Caki2 (cell line): ENCODE measurements at places on chromosomes 7 and 10. TPM values are rescaled to one million over a fixed set of nuclear protein-coding genes. Genes with fewer than 3 reads are reported as not detected.

DNA sequence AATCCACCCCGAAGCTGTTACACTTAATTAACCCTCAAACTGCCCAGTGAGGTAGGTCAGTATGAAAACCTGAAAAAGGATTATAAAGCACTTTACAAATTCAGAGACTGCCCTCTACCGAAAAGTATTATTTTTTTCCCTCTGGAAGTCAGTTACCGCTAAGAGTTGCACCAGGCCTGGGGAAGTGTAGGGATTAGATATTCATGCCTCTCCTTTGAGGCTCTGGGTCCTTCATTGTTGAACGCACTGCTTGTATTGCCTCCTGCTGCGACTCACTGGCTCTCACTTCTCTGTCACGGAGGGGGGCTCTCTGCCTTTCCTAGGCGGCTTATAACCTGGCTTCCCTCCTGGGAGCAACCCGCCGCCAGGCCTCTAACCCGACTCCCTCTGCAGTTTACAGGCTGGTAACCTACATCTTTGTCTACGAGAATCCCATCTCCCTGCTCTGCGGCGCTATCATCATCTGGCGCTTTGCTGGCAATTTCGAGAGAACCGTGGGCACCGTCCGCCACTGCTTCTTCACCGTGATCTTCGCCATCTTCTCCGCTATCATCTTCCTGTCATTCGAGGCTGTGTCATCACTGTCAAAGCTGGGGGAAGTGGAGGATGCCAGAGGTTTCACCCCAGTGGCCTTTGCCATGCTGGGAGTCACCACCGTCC, 2.7 kb downstream of the RHBDD2 start:
- DNase-seq, result no peak

DNA sequence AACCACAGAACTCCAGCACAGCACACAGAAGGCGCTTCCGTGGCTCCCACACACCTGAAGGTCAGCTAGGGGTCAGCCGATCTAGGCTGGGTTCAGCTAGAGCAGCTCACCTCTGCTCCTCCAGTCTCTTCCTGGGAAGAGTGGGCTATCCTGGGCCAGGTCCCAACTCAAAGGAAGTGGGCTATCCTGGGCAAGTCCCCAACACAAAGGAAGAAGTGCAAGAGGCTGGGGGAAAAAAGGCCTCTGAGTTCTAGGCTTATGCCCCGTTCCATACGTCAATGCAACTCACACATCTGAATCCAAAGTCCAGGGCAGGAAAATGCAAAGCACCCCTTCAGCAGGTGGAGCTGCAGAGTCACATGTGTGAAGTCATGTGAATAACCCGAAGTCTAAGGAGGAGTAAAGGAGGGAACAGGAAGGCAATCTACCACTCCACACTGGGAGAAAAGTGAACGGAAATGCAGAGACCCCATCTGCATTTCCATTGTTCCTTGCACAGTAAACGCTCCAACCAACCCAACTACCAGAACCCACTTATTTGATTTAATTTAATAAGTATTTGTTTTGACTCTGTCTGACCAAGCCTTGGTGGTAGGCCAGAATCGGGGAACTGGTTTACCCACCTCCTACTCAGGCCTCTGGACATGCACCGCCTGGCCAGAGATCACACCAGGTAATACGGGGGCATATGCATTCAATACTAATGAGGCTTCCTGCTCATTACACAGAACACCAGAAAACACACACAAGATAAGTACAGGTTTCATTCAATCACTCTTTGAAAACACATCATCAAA, 95.5 kb upstream of the RNF32 start:
- DNase-seq, result no peak

DNA sequence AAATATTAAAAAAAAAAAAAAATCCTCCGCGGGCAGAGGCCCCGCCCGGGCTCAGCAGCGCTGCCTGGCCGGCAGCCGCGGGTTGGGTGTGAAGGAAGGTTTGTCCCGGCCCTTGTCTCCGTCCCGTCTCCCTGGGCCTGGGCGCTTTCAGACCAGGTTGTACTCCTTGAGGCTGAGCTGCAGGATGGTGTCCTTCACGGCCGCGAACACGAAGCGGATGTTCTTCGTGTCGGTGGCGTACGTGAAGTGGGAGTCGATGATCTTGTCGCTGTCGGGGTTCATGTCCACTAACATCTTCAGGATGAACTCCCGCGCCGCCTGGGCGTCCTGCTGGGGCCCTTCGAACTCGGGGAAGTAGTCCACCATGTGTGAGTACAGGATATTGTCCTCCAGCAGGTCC, 123.7 kb upstream of the KCTD7 start:
- no peak for DNase-seq

GRCh38 chr7:36283711-36284130, 105.9 kb upstream of the ANLN start:
- no peak for DNase-seq

CAV2 gene
- 191 and 199 TPM in 2 replicates for total RNA-seq

NANOS1 gene
- total RNA-seq, result 22.5 and 27.9 TPM in 2 replicates

- no peak for DNase-seq
Observed at GRCh38 chr7:22025983-22026382, 80.3 kb upstream of the CDCA7L start.

LRRC61 gene
- total RNA-seq, result 53.9 and 54.9 TPM in 2 replicates

DNA sequence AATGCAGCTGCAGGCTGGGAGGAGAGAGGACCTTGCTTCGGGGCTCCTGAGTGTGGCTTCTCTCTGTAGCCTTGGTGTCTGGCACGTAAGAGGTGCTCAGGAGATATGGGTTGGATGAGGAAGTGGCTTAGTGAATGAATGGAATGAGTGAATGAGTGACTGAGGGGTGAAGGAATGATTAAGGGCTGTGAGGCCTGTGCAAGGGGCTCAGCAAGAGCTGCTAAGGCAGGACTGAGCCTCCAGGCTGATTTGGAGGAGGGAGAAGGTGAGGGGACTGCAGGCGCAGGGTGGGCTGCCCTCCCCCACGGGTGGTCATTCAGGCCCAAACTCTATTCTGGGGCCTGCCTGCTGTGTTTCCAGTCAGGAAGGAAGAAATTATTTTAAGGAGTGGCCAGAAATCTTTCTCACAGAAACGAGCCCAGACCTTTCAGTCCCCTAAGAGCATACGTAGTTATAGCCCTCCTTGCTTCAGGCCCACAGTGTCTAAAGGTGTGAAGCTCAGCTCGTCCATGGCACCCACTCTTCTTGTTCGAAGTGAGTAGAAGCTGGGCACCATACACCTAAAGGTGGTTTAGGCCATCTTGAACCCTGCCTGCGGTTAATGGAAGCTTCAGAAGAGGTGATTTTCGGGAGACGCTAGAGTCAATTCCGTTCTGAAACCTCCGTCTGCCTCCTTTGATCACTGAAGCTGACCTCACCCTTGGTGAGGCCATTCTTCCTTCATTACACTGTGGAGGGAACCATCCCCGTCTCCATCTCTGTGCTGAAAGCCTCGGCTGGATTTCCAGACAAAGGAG, 49.5 kb upstream of the SAMD8 start:
- no peak for DNase-seq

- no peak for DNase-seq
Observed at GRCh38 chr10:33773253-33773573, 438.7 kb upstream of the NRP1 start.

AGR3 gene
- total RNA-seq, result not detected in 2 replicates

VAX1 gene
- 0.27 and 0.67 TPM in 2 replicates for total RNA-seq

SEC31B gene
- 0.71 TPM in 1 of 2 replicates, not detected in the other for total RNA-seq

DNA sequence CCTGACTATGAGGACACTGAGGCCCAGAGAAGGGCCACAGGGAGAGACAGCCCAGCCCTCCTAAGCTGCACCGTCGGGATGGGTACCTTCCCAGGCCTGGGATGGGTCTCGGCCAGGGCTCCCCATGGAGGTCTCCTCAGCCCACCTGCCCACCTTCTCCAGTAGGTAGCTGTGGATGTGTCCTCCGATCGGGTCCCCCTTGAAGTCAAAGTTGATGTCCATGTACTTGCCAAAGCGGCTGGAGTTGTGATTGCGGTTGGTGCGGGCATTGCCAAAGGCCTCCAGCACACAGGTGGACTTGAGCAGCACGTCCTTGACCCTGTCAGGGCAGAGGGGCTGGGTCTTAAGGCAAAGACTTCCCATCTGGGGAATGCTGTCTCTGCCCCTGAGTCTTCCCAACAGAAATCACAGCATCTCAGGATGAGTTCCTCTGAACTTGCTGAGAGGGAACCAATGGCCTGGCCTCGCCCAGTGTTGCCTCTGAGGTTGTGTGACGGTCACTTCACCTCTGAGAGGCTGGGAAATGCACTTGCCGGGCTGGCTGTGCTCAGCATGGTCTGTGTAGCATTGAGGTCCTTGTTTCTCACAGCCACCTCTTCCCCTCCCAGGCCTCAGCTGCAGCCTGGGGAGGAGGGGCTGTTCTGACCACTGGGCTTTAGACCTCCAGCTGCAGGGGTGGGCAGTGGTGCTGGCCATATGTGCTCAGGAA, 3.3 kb downstream of the MYO1G start:
- no peak for DNase-seq

NUDT5 gene
- total RNA-seq, result 157 and 168 TPM in 2 replicates

NPFFR1 gene
- total RNA-seq, result not detected in 2 replicates

ERVW-1 gene
- total RNA-seq, result not detected in 2 replicates

GRCh38 chr7:16421333-16422102, at the start of gene CRPPA:
Gene CRPPA, minus strand, starts transcription at chr7:16421538. Its CDS starts 216 bp downstream, at chr7:16421322.
- DNase-seq, result peak; percentile 70

RADIL gene
- total RNA-seq, result 2.2 TPM in 1 of 2 replicates, not detected in the other

- DNase-seq, result peak; percentile 99
Observed at GRCh38 chr10:45672181-45673073, at the start of gene ZFAND4. Gene ZFAND4, minus strand, starts transcription at chr10:45672772. Its CDS starts 9,047 bp downstream, at chr10:45663725.

DNA sequence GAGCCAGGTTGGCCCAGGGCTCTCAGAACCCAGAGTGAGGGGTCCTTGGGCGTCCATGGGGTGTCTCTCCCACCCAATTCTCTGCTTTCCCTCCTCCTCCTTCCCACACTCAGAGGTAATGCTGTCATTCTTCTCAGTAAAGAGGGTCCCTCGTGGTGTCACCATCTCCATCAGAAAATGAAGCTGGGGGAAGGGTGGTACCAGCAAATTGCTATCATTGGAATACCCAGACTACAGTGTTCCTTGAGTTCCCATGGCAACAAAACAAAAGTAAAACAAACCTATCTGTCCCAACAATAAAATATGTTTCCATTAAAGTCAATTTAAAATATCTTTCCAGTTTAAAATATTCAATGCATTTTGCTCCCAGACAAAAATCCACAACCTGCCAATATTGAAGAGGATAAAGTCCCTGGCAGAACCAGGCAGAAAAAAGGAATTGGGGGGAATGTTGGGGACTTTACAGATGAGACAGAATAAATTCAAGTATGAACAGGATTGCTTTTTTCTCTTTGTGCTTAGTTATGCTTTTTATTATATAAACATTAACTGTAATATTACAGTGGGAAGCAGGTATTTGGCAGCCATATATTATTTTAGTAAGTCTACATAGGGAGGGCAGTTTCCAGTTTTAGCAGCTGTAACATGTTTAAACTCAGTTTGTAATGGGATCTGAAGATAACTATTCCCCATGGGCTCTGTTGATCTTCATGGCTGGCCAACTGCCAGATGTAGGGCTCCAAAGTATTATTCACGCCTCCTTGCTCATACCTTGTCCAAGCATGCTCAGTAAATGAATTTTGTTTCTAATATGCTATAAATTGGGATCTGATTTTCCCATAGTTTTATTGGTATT, 182.1 kb downstream of the ARID5B start:
- DNase-seq, result peak; percentile 19

ASB4 gene
- not detected in 2 replicates for total RNA-seq

DNA sequence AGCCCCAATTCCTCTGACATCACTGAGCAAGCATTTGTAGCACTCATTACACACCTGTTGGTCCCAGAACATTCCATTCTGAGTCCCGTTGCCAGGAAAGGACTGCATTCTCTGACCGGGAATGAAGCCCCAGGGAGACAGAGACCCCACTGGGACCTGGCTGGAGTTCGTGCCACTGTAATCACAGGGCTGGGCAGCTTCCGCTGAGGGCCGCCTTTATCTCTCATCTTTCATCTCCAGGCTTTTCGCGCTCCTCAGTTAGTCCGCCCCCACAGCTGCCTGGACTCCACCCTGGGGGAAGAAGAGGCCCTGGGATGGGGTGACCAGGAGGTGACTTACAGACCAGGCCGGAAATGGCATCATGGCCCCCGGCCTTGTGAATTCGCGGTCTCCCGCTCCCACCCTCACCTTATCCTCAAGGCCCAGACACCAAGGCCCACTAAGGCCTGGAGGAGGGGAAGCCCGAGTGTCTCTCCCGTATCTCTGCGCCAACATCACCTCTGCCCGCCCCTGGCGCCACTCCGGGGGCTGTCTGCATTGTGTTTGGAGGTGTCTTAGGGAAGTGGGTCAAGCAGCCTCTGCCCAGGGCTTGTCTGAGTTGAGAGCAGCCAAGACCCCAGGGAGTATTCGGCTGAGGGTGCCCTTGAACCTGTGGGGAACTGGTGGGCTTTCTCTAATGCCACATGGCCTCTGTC, 75.4 kb downstream of the PROSER2 start:
- peak; percentile 74 for DNase-seq

DNA sequence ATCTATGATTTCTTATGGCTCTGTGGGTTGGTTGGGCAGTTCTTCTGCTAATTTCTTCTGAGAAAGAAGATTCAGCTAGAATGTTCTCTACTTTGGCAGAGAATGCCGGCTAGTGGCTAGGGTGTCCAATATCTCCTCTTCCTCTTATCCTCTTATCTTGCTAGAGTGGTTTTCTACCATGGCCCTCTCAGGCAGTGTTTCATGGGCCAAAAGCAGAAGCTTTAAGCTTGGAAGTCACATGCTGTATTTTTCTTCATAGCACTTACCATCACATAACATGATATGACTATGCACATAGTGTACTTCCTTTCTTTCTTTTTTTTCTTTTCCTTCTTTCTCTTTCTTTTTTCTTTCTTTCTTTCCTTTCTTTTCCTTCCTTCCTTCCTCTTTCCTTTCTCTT, 140.0 kb downstream of the ITGB8 start:
- no peak for DNase-seq

- no peak for DNase-seq
Observed at GRCh38 chr10:12705943-12706342, 295.6 kb downstream of the CCDC3 start.

DNA sequence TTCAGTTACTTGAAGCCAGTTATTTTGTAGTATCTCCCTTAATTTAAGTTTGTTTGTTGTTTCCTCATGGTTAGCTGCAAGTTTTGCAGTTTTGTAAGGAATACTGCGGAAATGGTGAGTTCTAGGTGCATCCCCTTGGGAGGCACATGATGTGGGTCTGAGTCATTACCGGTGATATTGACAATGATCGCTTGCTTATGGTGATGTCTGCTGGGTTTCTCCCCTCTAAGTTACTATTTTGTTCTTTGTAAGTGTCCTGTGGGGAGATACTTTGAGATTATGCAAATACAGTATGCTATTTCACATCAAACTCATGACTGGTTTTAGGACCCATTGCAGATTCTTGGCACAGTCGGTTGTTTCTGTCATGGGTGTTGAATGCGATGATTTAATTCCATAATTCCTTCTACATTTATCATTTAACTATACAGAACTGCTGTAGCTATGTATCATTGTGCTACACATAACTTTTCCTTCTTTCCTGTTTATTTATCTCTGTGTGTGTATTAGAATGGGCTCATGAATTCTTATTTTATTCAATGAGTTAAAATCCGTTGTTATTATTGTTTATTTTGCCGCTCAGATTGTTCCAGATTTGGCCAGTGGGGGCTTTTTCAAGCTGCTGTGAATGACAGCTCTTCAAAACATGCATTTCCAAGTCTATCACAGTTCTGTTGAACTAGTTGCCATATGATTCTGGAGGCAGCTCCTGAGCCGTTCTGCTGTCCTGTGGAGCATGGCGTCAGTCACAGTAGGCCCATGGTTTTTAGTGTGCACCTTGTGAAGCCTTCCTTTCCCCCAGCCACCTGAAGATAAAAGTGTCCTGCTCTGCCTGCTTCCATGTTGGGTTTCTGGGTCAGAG, 18.4 kb downstream of the TSPAN14 start:
- peak; percentile 91 for DNase-seq

BRAT1 gene
- total RNA-seq, result 60.7 and 74.9 TPM in 2 replicates

- DNase-seq, result no peak
Observed at GRCh38 chr10:64067009-64067606, 545.9 kb downstream of the REEP3 start.

RSPH10B gene
- total RNA-seq, result not detected in 2 replicates

TWIST1 gene
- total RNA-seq, result not detected in 2 replicates

PKD2L1 gene
- total RNA-seq, result not detected in 2 replicates

CALY gene
- not detected in 2 replicates for total RNA-seq
